ENCODE measurements at places on chromosomes 16 and 17. TPM values are rescaled to one million over a fixed set of nuclear protein-coding genes. Genes with fewer than 3 reads are reported as not detected.

Gene PRR15L
- total RNA-seq = not detected

Gene NLRC5
- 18.0 TPM for total RNA-seq

Gene PPP1R1B
- total RNA-seq = not detected

Gene MC1R
- total RNA-seq = 2.9 TPM

Gene IQCK
- 12.8 TPM for total RNA-seq

Gene MYH1
- not detected for total RNA-seq

Gene SLC47A2
- not detected for total RNA-seq

Gene TMEM100
- total RNA-seq = not detected

Data from thoracic aorta endothelial cell (primary cell).